ENCODE measurements at places on chromosomes 16 and 17. TPM values are rescaled to one million over a fixed set of nuclear protein-coding genes. Genes with fewer than 3 reads are reported as not detected.

Gene GAST
- not detected for total RNA-seq

Gene LLGL2
- 21.6 TPM for total RNA-seq

Gene MFAP4
- total RNA-seq: not detected

Gene JPT2
- total RNA-seq: 66.8 TPM

Gene WNK4
- 0.15 TPM for total RNA-seq

Gene ASPA
- total RNA-seq: not detected

Gene SKAP1
- total RNA-seq: 84.4 TPM

Gene CDH13
- not detected for total RNA-seq

Gene ST6GALNAC2
- not detected for total RNA-seq

Gene C17orf67
- 3.0 TPM for total RNA-seq

Gene CACNG5
- total RNA-seq: not detected

Gene TMEM235
- not detected for total RNA-seq

Gene TNK1
- 1.1 TPM for total RNA-seq

Gene PRR11
- total RNA-seq: 40.6 TPM

Gene TNS4
- 14.2 TPM for total RNA-seq

Gene GLP2R
- not detected for total RNA-seq

Gene CCL2
- total RNA-seq: 0.22 TPM

Gene SYNRG
- 131 TPM for total RNA-seq

Gene PRR29
- total RNA-seq: 3.0 TPM

Gene ABCC11
- not detected for total RNA-seq

Gene CYBA
- 567 TPM for total RNA-seq

Gene KRTAP17-1
- total RNA-seq: not detected

Gene CHMP1A
- total RNA-seq: 96.3 TPM

Gene CCL4L2
- total RNA-seq: 10.2 TPM

Measured in T-helper 1 cell treated with Interleukin-12 subunit alpha and Interleukin-12 subunit beta and Interleukin-4 antibody, amounts not matched to agents 30 ng/mL and 1 ng/mL, for 36 hours (primary cell).